ENCODE measurements at places on chromosomes 5 and 9.

DNA sequence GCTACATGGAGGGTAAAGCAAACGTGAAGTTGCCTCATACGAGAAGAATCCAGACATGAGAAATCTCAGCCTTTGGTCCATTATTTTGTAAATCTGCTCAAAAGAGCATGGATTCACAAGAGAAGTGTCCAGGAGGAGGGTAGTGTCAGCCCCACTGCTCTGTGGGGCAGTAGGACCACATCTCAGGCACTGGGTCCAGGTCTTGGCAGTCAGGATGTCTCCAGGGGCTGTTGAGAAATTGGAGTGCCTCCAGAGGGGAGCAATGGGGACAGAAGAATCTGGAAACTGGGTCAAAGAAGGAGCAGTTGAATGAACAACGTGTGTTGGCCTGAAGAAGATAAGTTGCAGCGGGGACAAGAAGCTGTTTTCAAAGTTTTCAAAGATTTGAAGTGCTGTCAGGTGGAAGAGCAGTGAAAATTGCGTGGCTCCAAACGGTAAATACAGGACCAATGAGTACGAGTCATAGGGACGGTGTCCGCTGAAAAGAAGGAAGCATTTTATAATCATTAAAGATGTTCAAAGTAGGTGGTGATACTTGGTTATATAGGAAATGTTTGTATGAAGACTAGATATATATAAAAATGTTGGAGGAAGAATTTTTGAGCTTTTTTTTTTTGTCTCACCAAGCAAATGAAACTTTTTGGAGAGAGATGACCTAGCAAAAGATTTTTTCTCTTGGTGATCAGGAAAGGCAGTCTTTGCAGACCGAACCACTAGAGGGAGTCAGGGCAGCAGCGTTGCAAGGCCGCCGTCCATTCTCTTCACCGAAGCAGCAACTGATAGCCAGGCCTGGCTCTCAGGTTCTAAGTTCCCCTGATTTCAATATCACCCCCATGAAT, 57.1 kb upstream of the ZBED3 start:
- DNase-seq = peak; percentile 8

DNA sequence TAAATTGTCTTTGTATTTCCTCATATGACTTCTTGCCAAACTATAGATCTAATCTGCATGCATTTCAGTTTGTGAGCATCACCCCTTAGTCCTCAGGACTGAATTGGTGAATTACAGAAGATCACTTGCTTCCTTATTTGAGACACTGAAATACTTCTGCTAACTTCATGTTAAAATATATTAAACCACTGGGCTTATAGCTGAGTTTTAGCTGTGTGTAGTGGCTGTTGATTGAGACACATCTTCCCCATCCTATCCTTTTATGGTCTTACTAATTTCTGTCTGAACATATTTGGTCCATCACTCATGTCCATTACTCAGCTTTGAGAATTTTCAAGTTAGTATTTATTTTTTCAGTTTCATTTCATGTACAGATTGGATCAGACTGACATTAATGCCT, 295.9 kb downstream of the PSAT1 start:
- DNase-seq = no peak

DNA sequence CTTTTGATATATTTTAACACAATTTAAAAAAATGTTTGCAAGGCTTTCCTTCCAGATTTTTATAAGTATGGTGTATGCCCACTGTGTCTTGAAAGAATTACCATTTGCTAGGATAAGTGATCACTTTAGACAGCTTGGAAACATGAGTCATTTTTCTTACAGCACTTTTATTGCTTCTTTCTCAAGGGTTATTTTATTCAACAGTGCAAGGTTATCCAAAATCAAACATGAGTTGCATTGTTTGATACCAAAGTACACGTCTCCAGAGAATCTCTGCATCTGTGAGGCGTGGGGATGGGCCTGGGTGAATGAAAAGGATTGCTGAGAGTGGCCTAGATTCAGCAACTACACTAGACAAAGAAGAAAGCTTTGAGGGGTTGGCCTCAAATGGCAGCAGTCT, 329.6 kb downstream of the ADAMTS6 start:
- DNase-seq = no peak

DNA sequence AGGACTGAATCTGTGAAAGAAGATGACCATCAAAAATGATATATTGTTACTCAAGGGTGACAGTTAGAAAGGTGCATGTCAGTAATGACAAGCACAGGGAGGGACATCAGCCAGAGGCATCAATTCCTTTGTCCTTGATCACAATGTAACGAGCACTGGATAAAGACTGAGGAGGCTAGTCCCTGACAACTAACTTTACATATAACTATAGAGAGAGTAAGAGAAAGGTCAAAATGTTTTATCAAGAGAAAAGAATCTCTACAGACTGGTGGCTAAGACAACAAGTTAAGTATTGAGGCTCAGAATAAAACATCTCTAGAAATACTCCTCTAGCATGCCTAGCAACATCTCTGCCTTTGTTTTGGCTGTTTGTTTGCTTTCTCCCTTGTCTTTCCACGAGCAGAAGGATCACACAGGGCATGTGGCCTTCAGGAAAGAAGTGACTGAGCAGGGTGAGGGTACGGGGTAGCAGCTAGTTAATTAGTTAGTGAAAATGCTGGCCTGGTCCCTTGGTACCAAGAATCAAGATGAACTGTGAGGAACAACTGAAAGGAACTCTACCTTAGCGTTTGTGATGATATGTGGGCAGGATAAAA, 724.1 kb upstream of the MEF2C start:
- DNase-seq = no peak

DNA sequence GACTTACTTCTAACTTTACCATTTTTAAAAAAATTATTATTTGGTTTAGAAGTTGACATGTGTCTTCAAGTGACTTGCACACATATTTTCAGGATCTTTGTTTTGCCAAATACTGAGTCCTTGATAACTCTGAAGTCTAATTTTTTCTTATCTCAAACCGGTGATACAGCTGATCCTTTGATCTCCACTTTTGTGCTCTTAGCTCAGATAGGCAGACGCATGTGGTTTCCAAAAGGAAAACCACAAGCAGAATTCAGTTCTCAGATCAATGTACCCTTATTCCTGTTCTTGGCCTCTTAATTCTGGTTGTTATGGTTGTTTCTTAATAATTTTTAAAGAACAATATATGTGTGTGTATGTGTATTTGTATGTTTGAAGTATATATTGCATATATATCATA, 238.3 kb upstream of the EDIL3 start:
- no peak for DNase-seq

- no peak for DNase-seq
Observed at GRCh38 chr5:138349852-138350562, 2.5 kb upstream of the KDM3B start.

GRCh38 chr9:20398536-20399338, 223.6 kb downstream of the MLLT3 start:
- DNase-seq = no peak

GRCh38 chr5:137073189-137073588, 425.9 kb downstream of the SPOCK1 start:
- no peak for DNase-seq

All from NCI-H524 treated with DMSO at 0.1 percent for 48 hours (cell line).